ENCODE measurements at places on chromosomes 4 and X.

- no peak for DNase-seq
Measured at GRCh38 chrX:83845397-83845796, 15.5 kb upstream of the CYLC1 start.

- no peak for DNase-seq
Measured at GRCh38 chrX:81120936-81121371, 80.8 kb downstream of the HMGN5 start.

DNA sequence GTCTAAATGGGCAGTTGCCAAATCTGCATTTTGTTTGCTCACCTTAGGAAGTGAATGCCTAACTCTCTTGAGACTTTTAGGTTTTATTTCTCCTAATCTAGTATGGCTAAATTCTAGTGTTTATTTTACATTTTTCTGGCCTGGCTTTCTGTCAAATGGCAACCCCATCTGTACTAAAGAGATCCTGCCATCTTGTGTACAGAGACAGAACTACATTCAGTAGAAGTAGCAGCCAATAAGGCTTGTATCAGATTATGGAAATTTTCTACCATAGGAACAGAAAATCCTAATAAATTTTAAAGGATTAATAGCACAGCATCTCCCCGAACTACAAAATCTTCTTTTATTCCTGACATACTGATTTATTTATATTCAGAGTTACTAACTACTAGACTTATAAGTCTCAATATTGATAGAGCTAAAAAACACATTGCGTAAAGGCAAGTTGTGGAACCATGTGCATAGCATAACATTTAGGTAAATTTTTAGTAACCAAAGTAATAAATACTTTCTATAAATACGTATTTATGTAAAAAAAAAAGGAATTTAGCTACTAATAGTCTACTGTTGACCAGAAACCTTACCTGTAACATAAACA lies 45.5 kb downstream of the TMEM144 start:
- peak; percentile 3 for DNase-seq

DNA sequence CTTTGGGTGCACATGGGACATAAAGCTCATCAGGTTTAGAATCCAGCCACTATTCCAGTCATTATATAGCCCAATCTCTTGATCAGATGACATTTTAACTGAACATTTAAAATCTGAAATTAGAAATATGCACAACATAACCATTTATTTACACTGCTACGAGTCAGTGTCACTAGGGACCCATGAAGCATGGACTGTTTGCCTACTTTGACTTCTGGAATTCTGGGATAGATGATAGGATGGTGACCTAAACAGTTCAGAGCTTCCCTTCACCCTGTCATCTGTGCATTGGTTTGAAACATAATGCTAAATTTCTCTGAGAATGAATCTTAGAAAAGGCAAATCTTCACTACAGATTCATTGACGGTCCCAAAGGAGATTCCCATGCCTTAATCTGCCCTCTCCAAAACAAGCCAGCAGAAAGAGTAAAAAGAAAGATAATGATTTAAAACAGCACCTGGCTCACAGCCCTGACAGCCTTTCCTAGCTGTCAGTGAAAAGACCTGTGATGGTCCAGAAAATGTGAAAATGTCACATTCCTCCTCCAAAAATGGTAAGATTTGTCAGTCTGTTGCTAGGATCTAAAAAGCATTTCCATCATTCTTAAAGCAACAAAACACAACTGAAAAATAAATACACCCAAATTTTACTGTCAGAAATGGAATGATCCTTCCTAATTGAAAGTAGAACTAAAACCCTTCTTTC lies 18.9 kb upstream of the HERC3 start:
- DNase-seq, result no peak

DNA sequence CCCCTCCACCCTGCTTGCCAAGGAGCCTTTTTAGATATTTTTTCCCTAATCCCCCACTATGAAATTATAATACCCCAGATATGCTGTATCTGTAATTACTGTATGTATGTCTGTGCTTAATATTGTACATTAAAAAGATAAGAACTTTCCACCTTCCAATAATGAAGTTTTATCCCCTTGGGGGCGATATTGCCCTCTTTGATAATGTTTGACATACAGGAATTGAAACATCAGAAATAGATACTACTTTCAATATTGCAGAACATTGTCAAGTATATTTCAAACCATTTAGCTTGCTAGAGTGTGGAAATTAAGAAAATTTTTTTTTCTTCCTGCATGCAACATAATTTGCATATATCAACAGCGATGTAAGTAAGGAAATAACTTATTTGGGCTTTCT lies 58.9 kb downstream of the NAF1 start:
- no peak for DNase-seq

- no peak for DNase-seq
Measured at GRCh38 chr4:1872870-1873269, 1.7 kb downstream of the NSD2 start.

GRCh38 chr4:140297221-140297570 lies 76.2 kb upstream of the SCOC start:
- no peak for DNase-seq

DNA sequence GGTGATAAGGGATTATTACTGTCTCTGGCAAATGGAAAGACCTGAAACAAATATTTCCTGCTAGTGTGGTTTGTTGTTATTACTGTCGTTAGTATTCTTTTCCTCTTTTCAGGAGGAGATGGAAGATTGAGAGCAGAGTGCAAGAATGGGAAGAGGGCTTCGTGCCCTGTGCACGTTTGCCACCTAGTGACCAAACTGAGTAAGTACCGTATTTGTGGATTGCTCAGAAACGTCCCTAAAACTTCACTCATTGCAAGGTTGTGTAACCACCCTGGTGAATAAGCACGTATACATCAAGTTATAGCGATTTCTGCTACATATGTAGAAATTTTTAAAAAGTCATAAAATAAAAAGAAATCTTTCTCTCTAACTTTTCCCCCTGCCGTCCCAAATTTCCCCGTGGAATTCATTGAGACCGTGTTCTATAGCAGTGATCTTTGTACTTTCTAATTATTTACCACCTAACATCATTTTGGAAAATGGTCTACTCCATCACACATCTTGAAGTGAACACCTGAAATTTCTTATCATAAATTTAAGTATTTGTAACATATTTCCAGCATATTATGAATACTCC lies 24.3 kb downstream of the LINC00632 start:
- peak; percentile 5 for DNase-seq

DNA sequence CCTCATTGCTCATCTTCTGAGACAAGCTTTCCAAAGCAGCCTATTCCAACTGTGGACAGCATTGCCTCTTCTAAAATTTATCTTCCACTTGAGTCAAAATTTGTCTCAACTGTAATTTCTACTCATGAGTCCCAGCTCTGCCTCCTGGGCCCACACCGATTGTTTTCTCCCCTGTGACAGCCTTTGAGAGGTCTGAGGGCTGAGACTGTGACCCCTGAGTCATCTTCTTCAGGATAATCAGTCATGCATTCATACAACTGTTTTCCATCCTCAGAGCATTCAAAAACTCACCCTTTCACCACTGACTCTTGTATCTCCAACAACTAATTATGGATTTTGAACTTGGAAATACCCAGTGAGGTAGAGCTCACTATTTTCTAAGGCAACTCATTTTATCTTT lies 228.1 kb downstream of the EDA2R start:
- DNase-seq, result no peak

GRCh38 chrX:76076124-76076523 lies 96.7 kb upstream of the PBDC1 start:
- DNase-seq, result no peak

- DNase-seq, result no peak
Measured at GRCh38 chr4:148166132-148166591, 276.1 kb downstream of the NR3C2 start.
